ENCODE measurements at places on chromosomes 3 and 15.

DNA sequence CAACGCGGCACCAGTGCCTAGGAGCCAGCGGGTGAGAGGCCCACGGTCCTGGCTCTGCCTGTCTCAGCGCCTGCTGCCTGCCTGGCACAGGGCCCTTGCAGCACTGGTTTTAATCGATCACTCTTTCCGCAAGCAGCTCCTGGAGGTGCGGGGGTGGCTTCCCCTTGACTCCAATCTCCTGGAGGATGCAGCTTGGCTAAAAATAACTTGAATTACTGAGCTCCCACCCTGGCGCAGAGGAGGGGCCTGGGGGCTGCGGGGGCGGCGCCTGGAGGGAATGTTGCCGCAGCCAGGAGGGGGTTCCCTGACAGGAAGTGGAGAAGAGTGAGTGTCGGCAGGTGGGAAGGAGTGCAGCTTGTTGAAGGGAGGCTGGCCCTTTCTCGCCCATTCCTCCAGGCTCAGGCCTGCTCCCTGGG, 9.9 kb upstream of the RPL29 start:
- peak; percentile 58 for DNase-seq

DNA sequence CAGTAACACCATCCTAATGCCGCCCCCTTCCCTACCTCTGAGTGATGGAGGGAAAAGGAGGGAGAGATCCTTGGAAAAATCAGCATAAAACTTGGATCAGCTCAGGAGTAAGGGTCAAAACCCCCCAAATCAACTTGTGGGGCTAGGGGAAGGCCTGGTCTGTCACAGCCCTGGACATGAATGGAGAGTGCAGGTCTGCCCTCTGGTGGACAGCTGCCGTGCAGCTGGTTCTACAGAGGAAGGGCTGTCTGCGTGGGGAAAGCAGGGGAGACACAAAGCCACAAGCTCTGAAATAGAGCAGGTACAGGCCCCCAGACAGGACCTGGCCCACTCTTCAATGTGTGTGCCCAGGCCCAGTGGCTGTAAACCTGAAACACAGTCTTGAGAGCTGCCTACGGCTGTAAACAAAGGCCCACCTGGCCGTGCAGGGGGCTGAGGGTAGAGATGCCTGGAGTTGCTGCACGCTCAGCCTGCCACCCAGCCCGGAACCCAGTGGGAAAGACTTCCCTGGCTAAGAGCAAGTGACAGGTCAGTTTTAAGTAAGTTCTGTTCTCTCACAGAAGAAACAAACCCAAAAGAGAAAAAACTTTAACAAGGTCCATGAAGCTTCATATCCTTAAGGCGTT, 16.4 kb downstream of the CLK3 start:
- DNase-seq, result peak; percentile 68

- DNase-seq, result no peak
Measured at GRCh38 chr3:125231895-125232294, 19.3 kb upstream of the SLC12A8 start.

DNA sequence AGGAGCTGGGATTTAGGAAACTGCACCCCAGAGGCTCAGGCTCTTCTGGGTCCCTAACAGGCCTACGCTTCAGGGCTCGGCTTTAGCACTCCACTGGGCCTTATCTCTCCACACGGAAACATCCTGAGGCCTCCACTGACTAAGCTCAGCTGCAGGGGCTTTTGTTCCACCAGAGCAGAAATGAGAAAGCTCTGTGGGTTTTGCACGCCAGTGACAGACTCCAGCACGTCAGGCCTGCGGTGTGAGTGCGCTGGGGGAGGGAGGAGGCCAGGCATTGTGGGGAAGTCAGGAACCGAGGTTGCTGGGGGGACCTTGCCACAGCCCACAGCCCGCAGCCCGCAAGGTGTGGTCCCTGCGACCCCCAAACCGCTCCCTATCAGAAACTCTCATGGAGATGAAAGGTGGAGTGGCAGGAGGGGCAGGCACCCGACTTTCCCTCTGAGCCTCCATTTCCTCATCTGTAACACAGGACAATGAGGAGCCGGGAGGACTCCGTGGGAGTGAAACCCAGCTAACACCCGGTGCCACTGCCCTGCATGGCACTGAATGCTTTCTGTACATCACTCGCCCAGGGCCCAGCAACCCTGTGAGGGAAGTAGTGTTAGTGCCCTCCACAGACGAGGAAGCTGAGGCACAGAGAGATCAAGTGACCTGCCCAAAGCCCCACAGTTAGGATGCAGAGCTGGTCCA, 106.5 kb downstream of the TPRA1 start:
- no peak for DNase-seq

GRCh38 chr15:87572381-87572910, 684.1 kb downstream of the NTRK3 start:
- no peak for DNase-seq
